ENCODE measurements at places on chromosomes 3 and 15.

- no peak for DNase-seq
Observed at GRCh38 chr3:40104441-40104840, 205.1 kb upstream of the EIF1B start.

GRCh38 chr3:63912768-63913588, 795 bp upstream of the SCAANT1 start:
- DNase-seq: peak; percentile 74

- no peak for DNase-seq
Observed at GRCh38 chr3:162721736-162722135, 1225.1 kb downstream of the OTOL1 start.

- DNase-seq: no peak
Observed at GRCh38 chr15:66078196-66078928, 175.2 kb downstream of the MEGF11 start.

- DNase-seq: no peak
Observed at GRCh38 chr3:111610612-111611054, 15.5 kb upstream of the ZBED2 start.

GRCh38 chr3:9222956-9223639, 26.3 kb downstream of the SRGAP3 start:
- no peak for DNase-seq

DNA sequence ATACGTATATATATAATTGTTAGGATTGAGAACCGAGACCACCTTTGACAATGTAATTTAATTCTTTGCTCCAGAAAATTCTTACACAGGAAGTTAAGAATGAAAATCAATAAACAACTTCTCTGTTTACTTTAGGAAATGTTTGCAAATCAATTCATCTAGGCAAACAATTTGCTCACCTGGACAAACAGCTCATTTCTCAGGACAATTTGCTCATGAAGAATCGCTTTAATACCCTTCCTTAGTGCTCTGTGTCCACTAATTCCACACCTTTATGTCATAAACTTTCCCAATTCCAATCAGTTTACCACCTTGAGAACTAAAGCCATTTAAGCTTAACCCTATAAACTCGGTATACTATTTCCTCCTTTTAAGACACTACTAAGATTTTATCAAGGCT, 292.2 kb downstream of the BCHE start:
- no peak for DNase-seq

- peak; percentile 62 for DNase-seq
Observed at GRCh38 chr3:160707187-160707794, 30.3 kb downstream of the ARL14 start.

Data from ELR (cell line).